ENCODE measurements at places on chromosomes 3 and 15.

DNA sequence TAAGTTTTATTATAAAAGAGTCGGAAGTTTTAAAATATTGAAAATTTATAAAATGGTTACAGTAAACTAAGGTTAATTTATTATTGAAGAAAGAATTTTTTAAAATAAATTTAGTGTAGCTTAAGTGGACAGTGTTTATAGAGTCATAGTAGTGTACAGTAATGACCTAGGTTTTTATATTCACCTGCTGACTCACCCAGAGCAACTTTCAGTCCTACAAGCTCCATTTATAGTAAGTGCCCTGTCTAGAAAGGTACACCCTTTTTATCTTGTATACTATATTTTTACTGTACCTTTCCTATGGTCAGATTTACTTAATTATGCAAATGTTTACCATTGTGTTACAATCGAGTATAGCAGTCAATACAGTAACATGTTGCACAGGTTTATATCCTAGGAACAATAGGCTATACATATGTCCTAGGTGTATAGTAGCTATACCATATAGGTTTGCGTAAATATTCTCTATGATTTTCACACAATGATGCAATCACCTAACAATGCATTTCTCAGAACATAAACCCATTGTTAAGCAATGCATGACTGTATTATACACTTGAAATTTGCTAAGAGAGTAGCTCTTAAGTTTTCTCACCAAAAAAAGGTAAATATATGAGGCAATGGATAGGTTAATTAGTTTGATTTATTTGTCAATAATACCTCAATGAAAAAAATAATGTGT, 106.9 kb upstream of the CD96 start:
- no peak for DNase-seq

GRCh38 chr3:100503448-100503847, 11.0 kb downstream of the TMEM45A start:
- no peak for DNase-seq

GRCh38 chr3:28556195-28556594, 207.6 kb upstream of the AZI2 start:
- no peak for DNase-seq

- DNase-seq, result no peak
These were observed 105.3 kb downstream of the MAP4 start for GRCh38 chr3:47910777-47911440.

- DNase-seq, result no peak
These were observed 10.6 kb upstream of the THSD4 start for GRCh38 chr15:71104636-71105035.

GRCh38 chr15:66635006-66635405, 67.0 kb upstream of the SMAD6 start:
- DNase-seq, result no peak

DNA sequence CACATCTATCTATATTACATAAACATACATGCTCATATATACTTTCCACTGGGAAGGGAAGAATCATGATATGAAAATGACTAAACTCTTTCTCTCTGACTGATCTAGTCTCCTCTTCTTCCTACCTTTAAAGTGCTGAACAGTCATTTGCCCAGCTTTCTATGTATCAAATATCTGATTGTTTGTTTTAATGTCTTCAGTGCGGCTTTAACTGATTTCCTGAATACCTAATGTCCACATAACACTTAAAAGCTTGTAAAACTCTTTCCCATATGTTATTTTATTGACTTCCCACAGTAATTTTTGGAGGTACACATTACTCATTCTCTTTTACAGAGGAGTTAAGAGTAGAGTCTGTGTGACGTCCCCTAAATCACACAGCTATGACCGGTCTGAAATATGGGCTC, 28.2 kb downstream of the CPOX start:
- DNase-seq, result no peak

DNA sequence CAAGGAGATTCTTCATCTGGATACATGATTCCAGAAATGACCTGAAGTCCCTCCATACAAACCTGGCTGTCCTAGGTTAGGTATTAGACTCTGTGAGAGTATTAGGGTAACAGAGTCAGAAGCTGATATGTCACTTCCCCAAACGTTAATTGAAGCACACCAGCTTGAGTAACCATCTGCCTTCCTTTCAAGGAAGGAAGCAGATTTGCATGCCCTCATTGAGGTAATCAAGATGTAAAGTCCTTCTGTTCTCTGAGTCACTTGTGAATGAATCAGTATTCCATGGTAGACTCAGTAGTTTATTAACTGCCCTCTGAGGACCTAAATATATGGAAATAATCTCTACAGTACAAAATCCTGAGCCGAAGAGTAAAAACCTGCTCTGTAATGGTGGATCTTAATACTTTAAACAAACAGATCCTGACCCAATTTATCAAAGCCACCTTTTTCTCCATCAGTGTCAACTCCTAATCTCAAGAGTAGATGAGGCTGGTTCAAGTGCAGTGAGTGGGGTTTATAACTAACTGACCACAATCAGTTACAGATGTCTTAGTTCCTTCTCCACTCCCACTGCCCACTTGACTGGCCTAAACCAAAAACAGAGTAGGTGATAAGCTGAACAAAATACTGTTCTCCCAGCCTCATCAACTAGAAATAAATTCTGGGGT, 246.2 kb upstream of the CHRM5 start:
- peak; percentile 13 for DNase-seq

GRCh38 chr3:126019683-126020082, 50.7 kb downstream of the ROPN1B start:
- DNase-seq, result no peak

- no peak for DNase-seq
These were observed 51.9 kb downstream of the SERPINI1 start for GRCh38 chr3:167787440-167787839.

GRCh38 chr3:23404246-23404645, 201.1 kb downstream of the UBE2E2 start:
- DNase-seq, result no peak

- no peak for DNase-seq
These were observed 7.9 kb downstream of the KIF9 start for GRCh38 chr3:47274652-47275051.

GRCh38 chr3:177608443-177608842, 411.2 kb upstream of the TBL1XR1 start:
- no peak for DNase-seq

DNA sequence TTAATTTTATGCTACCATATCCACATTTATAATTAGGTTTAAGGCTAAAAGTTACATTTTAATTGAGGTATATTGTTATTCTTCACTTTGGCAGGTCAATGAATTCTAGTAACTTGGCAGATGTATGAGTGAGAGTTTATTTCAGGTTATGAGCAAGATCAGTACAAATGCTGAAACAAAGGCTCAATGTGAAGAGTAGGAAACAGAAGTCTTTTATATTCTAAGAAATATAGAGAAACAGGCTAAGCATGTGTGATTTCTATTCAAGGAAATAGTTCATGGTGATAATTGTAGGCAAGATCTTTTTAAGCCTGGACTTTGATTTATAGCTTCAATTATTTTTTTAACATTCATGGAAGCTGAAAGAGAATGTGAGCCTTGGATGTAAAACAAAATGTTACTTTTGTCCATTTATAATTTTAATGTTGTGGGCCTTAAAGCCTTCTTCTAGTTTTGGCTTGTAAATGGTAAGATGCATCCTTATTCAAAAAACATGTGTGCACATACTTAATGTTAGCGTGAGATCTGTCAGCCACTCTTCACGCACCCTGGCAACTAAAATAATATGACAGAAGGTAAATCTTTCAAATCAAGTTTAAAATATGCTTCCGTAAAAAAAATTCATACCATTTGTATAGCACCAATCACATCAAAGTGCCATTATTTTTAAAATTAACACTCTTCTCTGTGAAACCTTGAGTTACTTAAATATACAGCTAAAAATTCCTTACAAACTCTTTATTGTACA, 22.8 kb upstream of the OSTN start:
- no peak for DNase-seq

DNA sequence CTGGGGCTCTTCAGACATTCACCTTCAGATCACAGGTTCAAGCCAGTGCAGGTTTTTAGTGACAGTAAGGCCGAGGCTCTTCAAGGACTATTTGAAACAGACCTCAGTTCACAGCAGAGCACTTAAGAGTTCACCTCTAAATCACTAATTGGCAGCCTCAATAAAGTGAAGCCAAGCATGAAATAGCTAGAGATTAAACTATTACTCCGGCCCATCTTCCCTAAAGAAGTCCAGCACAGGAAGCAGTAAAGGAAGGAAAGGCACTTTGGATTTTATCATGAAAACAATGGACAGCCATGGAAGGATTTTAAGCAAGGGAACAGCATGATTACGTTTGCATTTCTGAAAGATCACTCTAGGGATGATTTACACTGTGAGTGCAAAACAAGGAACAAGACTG, 27.6 kb upstream of the ARL6 start:
- no peak for DNase-seq

GRCh38 chr15:62190274-62190673, 25.2 kb upstream of the C2CD4B start:
- DNase-seq, result no peak

DNA sequence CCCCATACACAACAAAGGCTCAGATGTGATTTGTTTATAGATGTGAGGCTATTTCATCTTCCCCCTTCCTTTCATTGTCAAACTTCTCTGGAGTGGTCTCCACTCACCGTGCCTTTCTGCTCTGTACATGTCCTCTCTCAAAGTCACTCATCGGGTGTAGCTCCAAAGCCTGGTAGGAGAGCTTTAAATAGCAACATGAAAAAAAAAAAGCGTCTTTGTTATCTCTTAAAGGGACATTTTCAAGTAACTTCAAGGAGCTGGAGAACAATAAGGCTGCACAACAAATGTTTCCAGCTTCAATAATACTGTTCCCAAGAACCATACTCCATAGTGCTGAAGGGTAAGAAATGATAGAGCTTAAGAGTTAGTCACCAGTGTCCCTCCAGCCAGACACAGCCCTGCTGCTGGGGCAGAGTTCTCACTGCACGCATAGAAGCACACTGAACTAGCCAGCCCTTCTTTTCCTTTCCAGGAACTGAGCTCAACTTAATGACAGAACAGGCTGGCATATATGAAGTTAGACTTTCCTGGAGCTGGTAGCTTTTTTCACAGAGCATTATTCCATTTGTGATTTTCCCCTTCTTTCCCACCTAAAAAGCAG, 8.1 kb downstream of the FBXO40 start:
- no peak for DNase-seq
